ENCODE measurements at places on chromosomes 2 and 18.

GRCh38 chr2:185811580-185811979, 73.0 kb downstream of the FSIP2 start:
- DNase-seq: no peak

- no peak for DNase-seq
Measured at GRCh38 chr2:172560721-172561120, 4.8 kb downstream of the PDK1 start.

GRCh38 chr2:239693761-239694415, 293.1 kb upstream of the HDAC4 start:
- no peak for DNase-seq

- DNase-seq: no peak
Measured at GRCh38 chr2:39375917-39376316, 61.2 kb downstream of the MAP4K3 start.

- no peak for DNase-seq
Measured at GRCh38 chr2:43058726-43059110, 167.7 kb downstream of the ZFP36L2 start.

DNA sequence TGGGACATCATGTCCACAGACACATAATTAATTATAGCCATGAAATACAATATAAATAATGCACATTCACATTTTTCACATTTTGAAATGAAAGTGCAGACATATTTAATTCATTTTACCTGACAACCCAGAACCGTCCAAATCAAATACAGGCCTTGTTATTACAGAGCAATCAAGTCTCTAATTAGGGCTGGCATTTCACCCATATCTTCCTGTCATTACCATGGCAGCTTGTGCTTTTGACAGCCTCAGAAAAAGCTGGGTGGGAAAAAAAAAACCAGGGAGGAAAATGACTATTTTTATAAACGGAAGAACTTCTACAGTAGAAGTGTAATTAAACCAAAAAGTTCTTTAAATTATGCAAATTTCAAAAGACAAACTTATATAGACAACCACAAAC, 436.4 kb downstream of the FBXO15 start:
- no peak for DNase-seq
